ENCODE measurements at places on chromosomes 5 and 9.

GRCh38 chr9:110257097-110257841 is 962 bp upstream of the TXN start:
- peak; percentile 18 for DNase-seq
- H3K27ac ChIP-seq = peak overlapping the region; percentile 87
- H3K4me3 ChIP-seq = peak overlapping the region; percentile 80
- no peaks in the 10 kb centered on the region for H3K27me3 ChIP-seq
- peaks cover 26% of the 10 kb centered on the region for H3K4me1 ChIP-seq

DNA sequence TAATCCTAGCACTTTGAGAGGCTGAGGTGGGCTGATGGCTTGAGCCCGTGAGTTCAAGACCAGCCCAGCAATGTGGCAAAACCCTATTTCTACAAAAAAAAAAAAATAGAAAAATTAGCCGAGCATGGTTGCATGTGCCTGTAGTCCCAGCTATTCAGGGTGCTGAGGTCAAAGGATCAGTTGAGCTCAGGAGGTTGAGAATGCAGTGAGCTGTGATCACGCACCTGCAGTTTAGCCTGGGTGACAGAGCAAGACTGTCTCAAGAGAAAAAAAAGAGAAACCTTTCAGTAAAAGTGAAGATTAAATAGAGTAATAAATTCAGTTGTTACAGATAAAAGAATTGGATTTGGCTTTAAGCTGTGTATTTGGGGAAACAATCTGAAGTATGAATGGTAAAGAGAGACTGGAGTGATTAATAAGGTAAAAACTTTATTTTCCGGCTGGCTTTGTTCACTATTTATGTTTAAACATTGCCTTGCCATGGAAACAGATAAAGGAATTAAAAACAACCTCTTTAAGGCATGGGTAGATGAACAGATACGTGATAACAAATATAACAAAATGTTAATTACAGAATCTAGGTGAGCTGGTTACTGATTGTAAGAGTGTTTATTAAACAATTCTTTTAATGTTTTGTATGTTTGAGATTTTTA is 56.0 kb upstream of the PCAT7 start:
- no peaks in the 10 kb centered on the region for H3K36me3 ChIP-seq
- H3K4me1 ChIP-seq = no peaks in the 10 kb centered on the region
- no peak for DNase-seq
- peaks cover 6% of the 10 kb centered on the region for H3K27me3 ChIP-seq
- no peak overlapping the region for H3K4me3 ChIP-seq
- no peak overlapping the region for H3K27ac ChIP-seq

DNA sequence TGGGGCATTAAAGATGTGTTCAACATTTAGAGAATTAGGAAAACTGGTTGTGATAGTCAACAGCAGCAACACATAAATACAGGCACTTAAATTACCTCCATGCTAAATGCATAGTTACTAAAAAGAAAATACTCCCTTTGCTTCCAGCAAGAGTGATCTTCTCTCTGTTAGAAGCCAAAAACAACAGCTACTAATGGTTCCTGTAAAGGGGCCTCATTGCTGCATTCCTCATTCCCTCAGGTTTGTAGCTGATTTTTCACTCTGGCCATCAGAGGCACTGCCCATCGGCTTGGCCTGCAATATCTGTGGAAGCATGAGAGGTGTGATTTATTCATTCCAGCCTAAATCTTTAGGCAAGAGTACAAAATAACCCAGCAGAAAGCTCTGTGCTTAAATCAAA is 466.0 kb upstream of the ADAMTS16 start:
- H3K27me3 ChIP-seq = no peaks in the 10 kb centered on the region
- no peak overlapping the region for H3K27ac ChIP-seq
- DNase-seq = no peak
- no peaks in the 10 kb centered on the region for H3K36me3 ChIP-seq

- no peak for DNase-seq
- no peak overlapping the region for H3K27ac ChIP-seq
- H3K4me1 ChIP-seq = peaks cover 27% of the 10 kb centered on the region
- peaks cover 19% of the 10 kb centered on the region for H3K36me3 ChIP-seq
- H3K27me3 ChIP-seq = no peaks in the 10 kb centered on the region
- H3K4me3 ChIP-seq = no peak overlapping the region
These were observed 7.9 kb downstream of the G3BP1 start for GRCh38 chr5:151779531-151780125.

- H3K4me3 ChIP-seq = no peak overlapping the region
- no peak overlapping the region for H3K27ac ChIP-seq
- H3K4me1 ChIP-seq = peaks cover 2% of the 10 kb centered on the region
- no peak for DNase-seq
- H3K36me3 ChIP-seq = peaks cover 42% of the 10 kb centered on the region
- no peaks in the 10 kb centered on the region for H3K27me3 ChIP-seq
These were observed 6.3 kb downstream of the SLC25A51 start for GRCh38 chr9:37897665-37898064.

DNA sequence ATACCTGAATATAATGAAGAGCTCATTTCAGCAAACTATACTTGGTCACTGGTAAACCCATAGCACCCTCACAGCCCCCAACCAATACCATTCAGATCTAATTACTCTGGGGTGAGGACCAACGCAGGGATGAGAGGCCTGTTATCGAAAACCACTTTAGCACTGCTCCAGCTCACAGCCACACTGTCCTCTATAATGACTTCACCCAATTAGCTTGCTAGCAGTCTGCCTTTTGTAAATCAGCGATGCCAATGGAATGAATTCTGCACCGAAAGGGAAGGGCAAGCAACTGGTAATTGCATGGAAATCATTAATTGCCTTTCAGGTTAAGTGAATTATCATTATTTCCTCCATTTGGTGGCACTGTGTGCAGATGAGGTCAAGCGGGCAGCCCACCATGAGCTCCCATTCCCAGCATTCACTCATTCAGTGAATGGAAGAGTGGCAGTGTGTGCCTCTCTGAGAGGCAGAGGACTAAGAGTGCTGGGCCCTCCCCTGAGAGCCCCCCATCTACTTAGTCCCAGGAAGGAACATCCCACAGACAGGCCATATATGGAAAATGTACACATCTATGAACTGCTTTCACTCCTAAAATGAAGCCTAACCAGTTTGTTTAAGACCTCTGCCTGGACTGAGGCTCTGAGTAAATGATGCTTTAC is 262.1 kb downstream of the SPOCK1 start:
- H3K4me3 ChIP-seq = no peak overlapping the region
- no peak overlapping the region for H3K27ac ChIP-seq
- H3K4me1 ChIP-seq = no peaks in the 10 kb centered on the region
- no peaks in the 10 kb centered on the region for H3K36me3 ChIP-seq
- peaks cover 16% of the 10 kb centered on the region for H3K27me3 ChIP-seq

GRCh38 chr5:88836195-88836838 is 46.7 kb downstream of the MEF2C start:
- no peak overlapping the region for H3K27ac ChIP-seq
- DNase-seq = no peak
- no peaks in the 10 kb centered on the region for H3K4me1 ChIP-seq
- no peaks in the 10 kb centered on the region for H3K36me3 ChIP-seq

GRCh38 chr5:143807401-143807800 is 4.6 kb upstream of the HMHB1 start:
- H3K4me1 ChIP-seq = no peaks in the 10 kb centered on the region
- no peak overlapping the region for H3K4me3 ChIP-seq
- H3K27me3 ChIP-seq = peaks cover 22% of the 10 kb centered on the region
- H3K27ac ChIP-seq = no peak overlapping the region

- peak within 1 kb of the TSS; percentile 89 for H3K4me3 ChIP-seq
- peak; percentile 54 for DNase-seq
- peaks cover 4% of the 10 kb centered on the region for H3K4me1 ChIP-seq
- H3K27me3 ChIP-seq = no peaks in the 10 kb centered on the region
- peak within 1 kb of the TSS; percentile 71 for H3K27ac ChIP-seq
These were observed at the start of gene ARL10 for GRCh38 chr5:176365351-176366231. ARL10 (plus strand) TSS chr5:176365487; CDS start chr5:176365564, 77 bp downstream.

- no peaks in the 10 kb centered on the region for H3K27me3 ChIP-seq
- no peak for DNase-seq
- no peaks in the 10 kb centered on the region for H3K36me3 ChIP-seq
- H3K27ac ChIP-seq = no peak overlapping the region
These were observed 48.2 kb upstream of the RPL26L1 start for GRCh38 chr5:172910828-172911627.
